ENCODE measurements at places on chromosomes 11 and 22. TPM values are rescaled to one million over a fixed set of nuclear protein-coding genes. Genes with fewer than 3 reads are reported as not detected.

GRCh38 chr11:95144313-95145235 is 54.9 kb downstream of the ENDOD1 start:
- H3K4me3 ChIP-seq: no peak overlapping the region
- H3K27ac ChIP-seq: no peak overlapping the region
- H3K4me1 ChIP-seq: peaks cover 23% of the 10 kb centered on the region
- DNase-seq: no peak

- H3K36me3 ChIP-seq: no peaks in the 10 kb centered on the region
- peaks cover 78% of the 10 kb centered on the region for H3K27me3 ChIP-seq
- no peak overlapping the region for H3K27ac ChIP-seq
- H3K4me1 ChIP-seq: no peaks in the 10 kb centered on the region
- DNase-seq: no peak
- H3K4me3 ChIP-seq: no peak overlapping the region
These were observed 14.2 kb downstream of the CSF2RB start for GRCh38 chr22:36927671-36928070.

DNA sequence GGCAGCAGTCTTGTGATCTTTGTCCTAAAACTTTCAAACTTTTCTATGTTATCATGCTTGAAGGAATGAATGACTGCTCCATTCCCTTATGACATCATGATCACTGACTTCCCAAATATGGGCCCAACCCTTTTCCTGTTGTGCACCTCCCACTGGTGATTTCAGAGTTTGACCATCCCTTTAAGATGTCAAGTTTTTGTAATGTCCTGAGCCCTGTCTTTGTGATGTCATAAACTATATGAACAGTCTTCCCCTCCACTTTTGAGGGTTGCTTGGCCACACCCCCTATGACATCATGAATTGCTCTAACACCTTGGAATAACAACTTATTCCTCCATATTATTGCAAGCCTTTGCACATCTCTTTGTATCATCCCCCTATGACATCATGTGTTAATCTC is 16.5 kb upstream of the NUCB2 start:
- no peak for DNase-seq
- no peaks in the 10 kb centered on the region for H3K36me3 ChIP-seq
- no peaks in the 10 kb centered on the region for H3K27me3 ChIP-seq
- H3K27ac ChIP-seq: no peak overlapping the region

- H3K36me3 ChIP-seq: no peaks in the 10 kb centered on the region
- no peak overlapping the region for H3K27ac ChIP-seq
- no peaks in the 10 kb centered on the region for H3K4me1 ChIP-seq
- DNase-seq: no peak
- H3K27me3 ChIP-seq: no peaks in the 10 kb centered on the region
- no peak overlapping the region for H3K4me3 ChIP-seq
These were observed 179.2 kb downstream of the C11orf91 start for GRCh38 chr11:33521384-33521783.

- peak; percentile 62 for DNase-seq
- peak overlapping the region; percentile 86 for H3K27ac ChIP-seq
- no peaks in the 10 kb centered on the region for H3K27me3 ChIP-seq
- peak overlapping the region; percentile 96 for H3K4me3 ChIP-seq
- peaks cover 46% of the 10 kb centered on the region for H3K4me1 ChIP-seq
- H3K36me3 ChIP-seq: no peaks in the 10 kb centered on the region
These were observed 1.3 kb downstream of the ARHGEF12 start for GRCh38 chr11:120337355-120338106.

DNA sequence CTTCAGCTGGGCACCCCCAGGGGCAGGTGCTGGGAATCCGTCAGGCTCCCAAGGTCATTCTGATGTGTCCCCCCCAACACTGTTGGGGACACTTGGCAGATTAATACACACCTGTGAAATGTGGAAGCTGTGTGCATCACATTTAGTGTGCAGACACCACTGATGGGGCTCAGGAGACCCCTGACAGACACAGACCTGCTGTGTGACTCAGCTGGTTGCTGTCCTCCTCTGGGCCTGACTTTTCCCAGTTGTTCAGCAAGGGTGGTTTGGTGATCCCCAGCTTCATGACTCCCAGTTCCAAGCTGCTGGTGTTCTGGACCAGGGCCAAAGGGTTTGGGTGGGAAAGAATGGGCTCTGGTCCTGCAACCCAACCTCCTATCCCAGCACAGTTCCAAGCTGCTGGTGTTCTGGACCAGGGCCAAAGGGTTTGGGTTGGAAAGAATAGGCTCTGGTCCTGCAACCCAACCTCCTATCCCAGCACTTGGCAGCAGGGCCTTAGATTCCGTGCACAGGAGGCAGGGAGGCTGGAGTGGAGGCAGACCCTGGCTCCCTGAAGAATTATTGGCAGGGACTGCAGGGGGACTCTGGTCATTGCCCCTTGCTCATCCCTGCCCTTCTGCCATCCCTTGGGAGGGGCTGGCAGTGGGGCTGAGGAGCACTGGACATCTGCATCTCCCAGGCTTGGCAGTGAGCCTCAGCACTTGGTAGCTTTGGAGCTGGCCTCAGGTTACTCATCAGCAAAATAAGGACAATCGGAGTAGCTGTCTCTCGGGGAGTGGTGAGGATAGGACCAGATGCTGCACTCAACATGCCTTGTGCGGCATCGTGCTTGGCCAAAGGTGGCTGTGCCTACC is 8.4 kb upstream of the OMP start:
- H3K4me3 ChIP-seq: no peak overlapping the region
- no peak overlapping the region for H3K27ac ChIP-seq
- no peaks in the 10 kb centered on the region for H3K27me3 ChIP-seq
- no peak for DNase-seq
- H3K4me1 ChIP-seq: peaks cover 27% of the 10 kb centered on the region

DNA sequence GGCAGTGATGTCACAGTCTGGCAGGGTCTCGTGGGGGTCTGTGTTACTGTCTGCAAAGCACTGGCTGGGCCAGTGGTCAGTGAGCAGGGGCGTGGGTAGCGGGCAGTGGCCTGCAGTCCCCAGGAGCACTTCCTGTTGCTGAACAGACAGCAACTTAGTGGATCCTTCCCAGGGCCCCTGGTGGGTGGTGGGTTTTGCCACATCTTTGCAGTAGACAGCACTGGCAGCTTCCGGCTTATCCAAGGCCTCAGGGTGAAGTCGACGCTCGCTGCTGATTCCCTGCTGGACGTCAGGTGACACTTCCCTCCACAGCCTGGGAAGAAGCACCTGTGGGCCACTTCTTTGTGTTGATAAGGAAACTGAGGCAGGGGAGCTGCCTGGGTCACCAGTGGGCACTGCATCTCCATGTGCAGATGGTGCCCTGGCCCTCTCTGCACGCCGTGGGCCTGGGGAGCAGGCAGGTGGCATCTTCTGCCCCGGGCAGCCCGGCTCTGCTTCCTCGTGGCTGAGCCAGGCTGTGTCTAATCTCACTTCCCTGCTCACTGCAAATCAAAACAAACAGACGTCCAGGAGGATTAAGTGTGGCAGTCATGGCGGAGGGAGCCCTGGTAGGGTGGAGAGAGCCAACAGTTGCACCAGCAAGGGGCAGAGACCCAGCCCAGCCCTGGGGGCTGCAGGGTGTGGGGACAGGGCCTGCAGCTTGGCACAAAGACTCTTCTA is 79.8 kb downstream of the KCNQ1 start:
- no peak for DNase-seq
- no peak overlapping the region for H3K4me3 ChIP-seq
- peaks cover 10% of the 10 kb centered on the region for H3K4me1 ChIP-seq
- H3K27me3 ChIP-seq: peaks cover 28% of the 10 kb centered on the region
- H3K27ac ChIP-seq: no peak overlapping the region
- no peaks in the 10 kb centered on the region for H3K36me3 ChIP-seq

DNA sequence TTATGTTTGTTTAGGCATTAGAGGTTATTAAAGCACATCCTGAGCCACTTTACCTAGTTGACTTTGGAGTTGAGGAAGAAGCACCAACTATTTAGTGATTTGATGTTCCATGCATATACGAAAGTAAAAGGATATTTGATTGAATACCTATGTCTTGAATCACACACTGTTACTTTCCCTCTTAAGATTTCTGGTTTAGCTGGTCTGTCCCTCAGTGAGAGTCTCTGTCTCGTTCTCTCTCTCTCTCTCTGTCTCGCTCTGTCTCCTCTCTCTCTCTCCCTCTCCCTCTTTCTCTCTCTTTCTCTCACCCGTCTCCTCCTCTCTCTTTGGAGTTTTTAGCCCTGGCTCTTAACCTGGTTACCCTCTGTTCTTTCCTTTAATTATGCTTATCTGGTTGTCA is 11.0 kb downstream of the CTNND1 start:
- peaks cover 96% of the 10 kb centered on the region for H3K4me1 ChIP-seq
- H3K4me3 ChIP-seq: no peak overlapping the region
- DNase-seq: no peak
- no peak overlapping the region for H3K27ac ChIP-seq
- no peaks in the 10 kb centered on the region for H3K36me3 ChIP-seq

GRCh38 chr22:48849963-48850657 is 977.6 kb downstream of the BRD1 start:
- no peak for DNase-seq
- H3K36me3 ChIP-seq: no peaks in the 10 kb centered on the region
- no peak overlapping the region for H3K27ac ChIP-seq
- peaks cover 14% of the 10 kb centered on the region for H3K4me1 ChIP-seq
- H3K4me3 ChIP-seq: no peak overlapping the region

DNA sequence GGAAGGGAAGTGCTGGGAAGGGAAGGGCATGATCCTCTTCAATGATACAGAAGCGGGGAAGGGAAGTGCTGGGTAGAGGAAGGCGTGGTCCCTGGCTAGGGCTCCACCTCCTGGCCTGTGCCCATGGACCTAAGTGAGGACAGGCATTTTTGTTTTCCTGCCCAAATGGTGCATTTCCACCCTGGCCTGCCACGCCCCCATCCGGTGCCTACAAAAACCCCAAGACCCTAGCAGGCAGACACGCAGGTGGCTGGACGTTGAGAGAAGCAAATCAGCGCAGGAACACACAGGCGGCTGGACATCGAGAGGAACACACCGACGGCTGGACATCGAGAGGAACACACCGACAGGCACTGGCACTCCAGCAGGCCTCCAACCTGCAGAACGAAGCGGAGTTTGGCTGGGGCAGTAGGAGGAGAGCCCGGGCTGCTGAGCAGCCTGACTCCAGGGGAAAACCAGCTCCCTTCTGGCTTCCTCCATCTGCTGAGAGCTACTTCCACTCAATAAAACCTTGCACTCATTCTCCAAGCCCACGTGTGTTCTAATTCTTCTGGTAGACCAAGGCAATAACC is 628.3 kb downstream of the BUD13 start:
- no peak overlapping the region for H3K27ac ChIP-seq
- H3K4me1 ChIP-seq: no peaks in the 10 kb centered on the region
- H3K27me3 ChIP-seq: no peaks in the 10 kb centered on the region
- H3K36me3 ChIP-seq: no peaks in the 10 kb centered on the region
- H3K4me3 ChIP-seq: no peak overlapping the region
- DNase-seq: no peak

DNA sequence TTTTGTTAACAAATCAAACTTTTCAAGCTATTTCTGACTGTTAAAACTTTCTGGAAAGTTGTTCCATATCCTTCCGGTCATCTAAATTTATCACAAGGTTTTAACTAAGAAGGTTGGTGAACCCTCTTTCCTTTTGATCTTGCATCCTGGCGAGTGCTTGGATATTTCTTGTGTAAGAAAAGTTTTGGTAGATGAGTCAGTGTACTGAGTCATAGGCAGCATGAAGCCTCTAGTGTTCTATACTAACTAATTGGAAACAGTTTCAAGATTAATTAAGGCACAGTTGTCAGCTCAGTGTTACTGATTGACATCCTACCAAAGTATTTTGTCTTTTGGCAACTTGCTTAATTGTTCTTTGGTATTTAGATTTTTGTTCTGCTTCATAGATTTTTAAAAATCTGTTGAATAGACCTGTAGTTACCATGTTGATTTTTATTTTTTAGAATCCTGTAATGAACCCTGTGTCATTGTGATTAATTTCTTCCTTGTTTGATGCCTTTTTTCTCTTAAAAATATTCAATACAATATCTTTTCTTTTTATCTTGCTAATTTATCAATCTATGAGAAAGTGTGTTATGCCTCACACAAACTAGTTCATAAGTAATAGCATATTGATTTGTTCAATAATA is 38.0 kb downstream of the METTL15 start:
- DNase-seq: peak; percentile 59
- no peak overlapping the region for H3K27ac ChIP-seq
- H3K36me3 ChIP-seq: peaks cover 1% of the 10 kb centered on the region
- H3K27me3 ChIP-seq: no peaks in the 10 kb centered on the region

- no peak overlapping the region for H3K27ac ChIP-seq
- no peaks in the 10 kb centered on the region for H3K27me3 ChIP-seq
- H3K36me3 ChIP-seq: no peaks in the 10 kb centered on the region
- DNase-seq: no peak
- no peak overlapping the region for H3K4me3 ChIP-seq
These were observed 13.8 kb upstream of the POGLUT3 start for GRCh38 chr11:108511851-108512474.

DNA sequence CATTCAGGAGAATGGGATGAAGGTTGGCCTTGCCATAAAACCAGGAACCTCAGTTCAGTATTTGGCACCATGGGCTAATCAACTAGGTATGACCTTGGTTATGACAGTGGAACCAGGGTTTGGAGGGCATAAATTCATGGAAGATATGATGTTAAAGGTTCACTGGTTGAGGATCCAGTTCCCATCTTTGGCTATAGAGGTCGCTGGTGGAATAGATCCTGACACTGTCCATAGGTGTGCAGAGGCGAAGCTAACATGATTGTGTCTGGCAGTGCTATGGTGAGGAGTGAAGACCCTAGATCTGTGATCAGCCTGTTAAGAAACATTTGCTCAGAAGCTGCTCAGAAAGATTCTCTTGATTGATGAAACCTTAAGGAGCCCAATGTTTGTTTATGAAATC is 5.7 kb downstream of the NF2 start:
- DNase-seq: peak; percentile 21
- peaks cover 33% of the 10 kb centered on the region for H3K4me1 ChIP-seq
- no peak overlapping the region for H3K4me3 ChIP-seq
- no peaks in the 10 kb centered on the region for H3K27me3 ChIP-seq

DNA sequence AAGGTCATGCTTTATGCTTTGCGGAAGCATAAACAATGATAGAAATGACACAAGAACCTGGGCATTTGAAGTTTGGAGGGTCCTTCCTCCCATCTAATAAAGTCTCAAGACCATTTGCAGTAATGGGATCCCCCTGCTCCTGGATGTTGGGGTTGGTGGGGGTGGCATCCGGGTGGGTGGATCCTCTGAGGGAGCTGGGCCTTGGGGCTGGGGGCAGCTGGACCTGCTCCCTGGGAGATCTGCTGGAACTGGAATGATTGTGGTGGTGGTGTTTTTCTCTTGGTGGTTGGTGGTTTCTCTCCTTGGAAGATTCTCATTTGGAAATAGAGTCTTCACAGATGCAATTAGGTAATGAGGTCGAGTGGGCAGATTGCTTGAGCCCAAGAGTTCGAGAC is 2.2 kb upstream of the NAP1L4 start:
- H3K4me1 ChIP-seq: peaks cover 8% of the 10 kb centered on the region
- H3K27ac ChIP-seq: no peak overlapping the region
- no peaks in the 10 kb centered on the region for H3K36me3 ChIP-seq
- DNase-seq: no peak
- no peaks in the 10 kb centered on the region for H3K27me3 ChIP-seq
- no peak overlapping the region for H3K4me3 ChIP-seq

The ABCG4 gene
- total RNA-seq: not detected

The SLC25A18 gene
- total RNA-seq: 0.86 TPM

The SPON1 gene
- not detected for total RNA-seq

The ESAM gene
- 1.2 TPM for total RNA-seq

The ANAPC15 gene
- 25.7 TPM for total RNA-seq

The ASRGL1 gene
- total RNA-seq: 56.4 TPM

The CDKN1C gene
- total RNA-seq: not detected

The TNNT3 gene
- total RNA-seq: not detected

Data from HepG2 (cell line).